ENCODE measurements at places on chromosomes 1 and 21. TPM values are rescaled to one million over a fixed set of nuclear protein-coding genes. Genes with fewer than 3 reads are reported as not detected.

Gene AGL
- polyA plus RNA-seq = 17.1 TPM

Gene KRTAP6-2
- not detected for polyA plus RNA-seq

Gene SELE
- polyA plus RNA-seq = not detected

Gene CYB561D1
- 5.4 TPM for polyA plus RNA-seq

Gene PPIAL4G
- not detected for polyA plus RNA-seq

DNA sequence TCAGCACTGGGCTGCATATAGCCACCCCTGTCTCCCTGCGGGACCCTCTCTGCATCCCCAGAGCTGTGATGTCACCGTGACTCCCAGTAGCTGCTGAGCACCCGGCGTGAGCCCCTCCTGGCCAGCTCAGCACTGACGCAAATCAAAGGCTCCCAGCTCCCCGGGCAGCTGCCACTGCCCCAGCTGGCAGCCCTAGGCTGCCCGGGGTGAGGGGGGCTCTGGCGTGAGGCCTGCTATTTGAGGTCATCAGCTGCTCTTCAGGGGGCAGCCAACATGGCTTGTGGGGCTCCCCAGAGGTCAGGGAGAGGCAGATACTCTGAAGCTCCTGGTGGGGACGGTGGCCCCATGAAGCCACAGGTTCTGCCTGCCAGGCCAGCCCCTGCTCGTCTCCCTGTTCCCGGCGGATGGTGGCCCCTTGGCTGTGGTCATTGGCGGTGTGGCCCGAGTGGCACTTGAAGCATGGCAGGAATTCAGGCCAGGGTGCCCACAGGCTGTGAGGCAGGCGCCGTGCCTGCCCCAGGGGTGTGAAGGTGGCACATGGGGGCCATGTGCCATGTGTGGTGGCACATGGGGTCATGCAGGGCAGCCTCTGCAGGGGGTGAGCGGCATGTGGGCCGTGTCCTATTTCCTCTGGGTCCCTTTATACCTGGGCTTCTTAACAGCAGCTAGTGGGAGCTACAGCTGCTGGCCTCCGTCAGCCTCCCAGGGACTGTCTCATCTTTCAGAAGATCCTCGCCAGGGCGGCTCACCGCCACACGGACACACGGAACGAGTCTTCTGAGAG lies 85.4 kb downstream of the SIK1 start:
- DNase-seq = no peak

DNA sequence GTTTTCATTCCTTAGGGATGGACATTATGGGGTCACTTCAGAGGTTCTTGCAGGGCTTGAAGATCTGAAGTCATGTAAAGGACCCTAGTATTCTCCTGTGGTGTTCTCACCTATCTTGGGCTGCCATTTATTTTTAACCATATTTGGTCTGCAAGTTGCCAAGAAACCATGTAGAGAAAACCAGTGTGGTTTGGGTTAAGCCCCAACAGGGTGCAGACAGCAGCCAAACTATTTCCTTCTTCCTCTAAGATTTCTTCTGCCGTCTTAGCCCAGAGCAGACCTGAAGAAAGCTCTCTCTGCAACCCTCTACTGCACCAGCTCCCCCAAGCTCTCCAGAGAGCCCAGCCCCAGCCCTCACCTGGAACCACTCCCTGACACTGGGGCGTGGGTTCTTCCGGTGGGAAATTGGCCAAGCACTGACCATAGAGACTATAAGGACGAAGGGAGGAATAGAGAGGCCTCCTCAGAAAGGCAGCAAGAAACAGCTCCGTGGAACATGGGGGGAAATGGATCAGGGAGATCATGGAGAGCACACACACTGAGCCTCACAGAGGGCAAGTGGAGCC lies 136.6 kb downstream of the SYF2 start:
- DNase-seq = no peak

DNA sequence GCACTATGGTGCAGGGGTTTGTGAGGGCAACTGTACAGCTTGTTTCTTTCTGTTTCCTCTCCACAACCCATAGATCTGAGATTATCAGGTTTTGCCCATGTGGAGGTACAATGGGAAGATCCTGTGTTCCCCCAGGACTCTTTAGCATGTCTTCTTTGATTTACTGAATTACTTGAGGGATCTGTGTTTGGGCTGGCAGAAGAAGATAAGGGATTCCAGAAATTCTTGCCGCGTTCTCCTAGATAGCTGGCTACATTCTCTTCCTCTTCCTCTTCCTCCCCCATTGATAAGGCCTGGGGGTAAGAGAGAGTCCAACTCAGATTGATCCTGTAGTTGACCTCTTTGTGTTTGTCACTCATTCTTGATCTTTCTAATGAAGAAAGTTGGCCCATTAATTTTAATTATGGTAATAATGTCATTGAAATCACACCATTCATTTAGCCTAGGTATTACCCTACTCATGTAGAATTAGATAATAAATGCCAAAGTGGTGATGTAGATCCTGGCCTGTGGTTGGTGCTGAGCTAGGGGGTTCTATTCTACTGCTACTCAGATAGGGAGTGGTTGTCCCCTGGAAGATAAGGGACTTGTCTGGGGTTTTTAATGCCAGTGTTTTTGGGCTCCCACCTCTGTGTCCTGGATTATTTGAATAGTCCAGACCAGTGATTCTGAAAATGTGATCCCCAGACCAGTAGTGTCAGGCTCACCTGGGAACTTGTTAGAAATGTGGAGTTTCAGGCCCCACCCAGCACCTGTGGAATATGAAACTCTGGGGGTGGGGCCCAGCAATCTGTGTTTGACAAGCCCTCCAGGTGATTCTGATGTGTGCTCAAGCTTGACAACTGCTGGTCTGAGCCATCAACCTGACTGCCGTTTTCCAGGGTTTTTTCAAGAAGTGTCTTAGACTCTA lies 122.2 kb downstream of the NOS1AP start:
- DNase-seq = no peak

GRCh38 chr1:28136922-28137613 lies 39.4 kb downstream of the PTAFR start:
- DNase-seq = no peak

GRCh38 chr1:235976490-235976889 lies 88.4 kb downstream of the NID1 start:
- no peak for DNase-seq

- DNase-seq = no peak
Measured at GRCh38 chr1:243890576-243890975, 40.5 kb upstream of the AKT3 start.

- DNase-seq = no peak
Measured at GRCh38 chr1:100075773-100076172, 57.0 kb downstream of the SASS6 start.

DNA sequence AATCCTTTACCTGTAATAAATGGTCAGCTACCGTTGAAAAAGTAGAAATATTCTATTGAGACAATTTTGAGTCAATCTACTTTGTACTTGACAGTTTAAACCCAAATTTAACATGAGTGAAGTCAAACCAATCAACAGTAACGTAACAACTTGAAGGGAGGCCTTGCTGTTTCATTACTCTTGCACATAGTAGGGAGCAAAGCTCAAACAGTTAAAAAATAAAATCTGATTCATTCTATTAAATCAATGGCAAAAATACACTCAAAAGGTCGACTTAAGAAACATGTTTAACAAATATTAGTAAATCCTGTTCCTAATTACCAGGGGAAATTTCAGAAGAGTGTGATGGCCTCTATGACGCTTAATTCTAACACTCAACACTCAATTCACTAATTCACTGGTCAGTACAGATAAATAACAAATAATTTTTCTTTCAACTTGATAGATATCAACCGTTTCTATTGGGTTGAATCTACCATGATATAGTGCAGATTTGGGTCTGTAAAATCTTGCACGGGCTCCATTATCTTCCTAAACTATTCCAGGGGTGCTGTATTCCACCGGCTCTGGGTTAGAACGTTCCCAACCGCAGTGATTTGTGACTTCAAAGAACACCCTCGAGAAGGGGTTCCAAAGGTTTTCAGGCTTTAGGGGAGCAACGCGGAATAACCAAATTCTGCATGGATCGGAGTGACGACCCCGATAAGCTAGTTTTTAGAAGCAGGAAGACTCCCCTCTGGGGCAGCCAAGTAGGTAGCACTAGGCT lies 1.4 kb downstream of the TARBP1 start:
- no peak for DNase-seq

DNA sequence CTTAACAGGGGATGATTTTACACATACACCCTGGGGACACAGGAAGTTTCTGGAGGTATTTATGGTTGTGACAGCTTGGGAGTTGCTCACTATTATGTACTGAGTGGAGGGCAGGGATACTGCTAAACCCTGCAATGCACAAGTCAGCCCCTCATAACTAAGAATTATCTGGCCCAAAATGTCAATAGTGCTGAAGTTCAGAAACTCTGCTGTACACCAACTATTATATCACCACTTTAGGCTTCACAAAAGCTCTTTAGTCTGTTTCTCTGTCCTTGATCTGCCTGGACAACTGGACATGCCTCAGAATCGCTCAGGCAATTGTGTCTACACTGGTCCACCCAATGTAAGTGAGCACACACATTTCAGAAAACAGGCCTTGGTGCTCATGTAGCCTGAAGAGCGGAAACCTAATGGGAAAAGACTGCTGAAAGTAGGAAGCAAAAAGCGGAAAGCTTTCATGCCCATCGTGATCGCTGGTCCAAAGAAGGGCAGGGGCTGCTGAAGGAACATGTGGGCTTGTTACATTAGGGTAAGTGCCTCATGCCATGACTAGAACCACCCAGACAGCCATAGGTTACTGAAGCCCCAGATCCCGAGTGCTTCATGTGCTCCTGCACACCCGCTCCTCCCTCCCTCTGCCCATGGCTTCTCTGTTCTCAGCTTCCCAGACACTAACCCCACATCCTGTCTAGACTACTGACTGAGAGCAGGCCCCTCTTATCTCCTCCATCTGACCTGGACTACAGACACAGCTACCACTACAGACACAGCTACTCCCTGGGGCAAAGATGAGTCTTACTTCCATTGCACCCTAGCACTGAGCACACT lies 73.5 kb downstream of the LRIG2 start:
- no peak for DNase-seq

DNA sequence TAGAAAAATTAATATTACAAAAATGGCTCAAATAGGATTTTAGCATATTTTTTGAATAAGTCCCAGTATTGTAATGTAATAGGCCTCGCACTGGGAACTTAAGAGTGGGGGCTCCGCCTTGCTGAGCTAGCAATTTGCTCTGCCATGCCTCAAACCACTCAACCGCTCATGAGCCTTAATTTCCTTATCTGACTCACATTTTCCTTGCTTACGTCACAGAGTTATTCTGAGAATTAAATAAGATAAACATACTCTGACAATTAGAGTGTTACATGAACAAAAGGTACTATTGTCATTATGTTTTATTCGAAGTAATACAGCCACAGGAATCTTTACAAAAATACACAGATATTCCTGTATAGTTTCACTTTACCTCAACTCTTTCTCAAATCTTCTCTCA lies 108.1 kb downstream of the SLC44A5 start:
- no peak for DNase-seq

DNA sequence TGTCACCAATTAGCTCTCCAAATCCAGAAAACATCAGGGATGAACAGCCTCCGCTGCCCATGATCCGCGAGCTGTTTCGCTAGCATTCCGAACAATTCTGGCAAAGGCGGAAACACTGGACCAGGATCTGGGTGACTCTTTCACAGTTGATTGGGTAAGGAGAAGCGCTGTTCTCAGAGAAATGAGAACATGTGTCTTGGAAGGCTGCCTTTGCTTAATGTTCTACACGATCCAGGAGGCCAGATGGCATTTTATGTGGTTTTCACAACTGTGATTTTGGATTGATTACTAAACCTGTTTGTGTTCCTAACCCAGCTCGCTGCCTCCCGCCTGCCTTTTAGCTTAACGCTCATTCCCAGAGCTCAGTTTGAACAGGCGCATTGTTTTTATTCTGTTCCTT lies 144.0 kb downstream of the KIF26B start:
- DNase-seq = no peak

GRCh38 chr1:233912909-233913308 lies 8.4 kb downstream of the SLC35F3 start:
- no peak for DNase-seq

DNA sequence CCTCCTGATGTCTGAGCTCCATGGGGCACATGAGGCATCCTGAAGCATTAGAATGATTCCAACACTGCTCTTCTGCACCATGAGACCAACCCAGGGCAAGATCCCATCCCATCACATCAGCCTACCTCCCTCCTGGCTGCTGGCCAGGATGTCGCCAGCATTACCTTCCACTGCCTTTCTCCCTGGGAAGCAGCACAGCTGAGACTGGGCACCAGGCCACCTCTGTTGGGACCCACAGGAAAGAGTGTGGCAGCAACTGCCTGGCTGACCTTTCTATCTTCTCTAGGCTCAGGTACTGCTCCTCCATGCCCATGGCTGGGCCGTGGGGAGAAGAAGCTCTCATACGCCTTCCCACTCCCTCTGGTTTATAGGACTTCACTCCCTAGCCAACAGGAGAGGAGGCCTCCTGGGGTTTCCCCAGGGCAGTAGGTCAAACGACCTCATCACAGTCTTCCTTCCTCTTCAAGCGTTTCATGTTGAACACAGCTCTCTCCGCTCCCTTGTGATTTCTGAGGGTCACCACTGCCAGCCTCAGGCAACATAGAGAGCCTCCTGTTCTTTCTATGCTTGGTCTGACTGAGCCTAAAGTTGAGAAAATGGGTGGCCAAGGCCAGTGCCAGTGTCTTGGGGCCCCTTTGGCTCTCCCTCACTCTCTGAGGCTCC lies 11.1 kb upstream of the RASSF5 start:
- DNase-seq = no peak

GRCh38 chr1:82052563-82052962 lies 251.8 kb downstream of the ADGRL2 start:
- no peak for DNase-seq

DNA sequence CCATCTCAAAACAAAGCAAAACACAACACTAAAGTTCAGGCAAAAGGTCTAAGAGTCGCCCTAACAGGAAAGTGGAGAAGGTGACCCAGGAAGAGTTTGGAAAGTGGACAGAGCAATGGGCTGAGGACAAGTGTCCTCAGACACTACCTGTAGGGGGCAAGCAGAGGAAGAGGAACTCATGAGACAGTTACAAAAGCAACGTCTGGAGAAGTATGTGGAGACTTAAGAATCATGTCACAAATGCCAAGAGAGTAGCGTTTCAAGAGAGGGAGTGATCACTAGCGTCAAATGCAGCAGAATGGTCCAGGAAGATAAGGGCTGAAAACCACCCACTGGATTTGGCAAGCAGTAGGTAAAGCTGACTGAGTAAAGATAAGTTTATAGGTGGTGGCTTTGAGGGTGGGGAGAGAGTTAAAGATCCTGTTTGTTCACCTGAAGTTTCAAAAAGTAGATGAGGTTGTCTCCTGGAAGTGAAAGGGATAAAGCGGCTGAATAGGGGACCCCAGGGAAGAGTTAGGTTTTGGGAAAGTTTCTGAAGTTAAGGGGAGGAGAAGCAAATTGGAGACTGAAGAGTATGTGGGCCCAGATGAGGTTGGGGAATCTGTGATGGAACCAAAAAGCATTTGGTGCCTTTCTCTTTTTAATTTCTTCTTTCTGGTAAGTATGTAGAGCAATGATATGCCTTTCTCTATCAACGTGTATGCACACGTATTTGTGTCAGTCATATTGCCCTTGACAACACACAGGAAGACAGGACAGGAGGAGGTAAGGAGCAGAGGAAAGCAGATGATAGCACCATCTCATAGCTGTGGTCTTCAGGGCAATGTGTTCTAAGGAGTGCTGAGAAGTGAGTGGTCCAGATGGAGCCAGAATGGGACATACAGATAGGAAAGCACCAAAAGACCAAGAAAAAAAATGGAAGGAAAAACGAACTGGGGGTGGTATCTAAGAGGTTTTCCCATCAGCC lies 3.1 kb downstream of the BSDC1 start:
- DNase-seq = no peak

Measured in aorta (tissue), 5 donors.